Testis (tissue), 5 donors: ENCODE measurements at places on chromosomes 5 and 9.
A peak's percentile ranks its signal among the peaks of the same experiment; 100 is the strongest.

DNA sequence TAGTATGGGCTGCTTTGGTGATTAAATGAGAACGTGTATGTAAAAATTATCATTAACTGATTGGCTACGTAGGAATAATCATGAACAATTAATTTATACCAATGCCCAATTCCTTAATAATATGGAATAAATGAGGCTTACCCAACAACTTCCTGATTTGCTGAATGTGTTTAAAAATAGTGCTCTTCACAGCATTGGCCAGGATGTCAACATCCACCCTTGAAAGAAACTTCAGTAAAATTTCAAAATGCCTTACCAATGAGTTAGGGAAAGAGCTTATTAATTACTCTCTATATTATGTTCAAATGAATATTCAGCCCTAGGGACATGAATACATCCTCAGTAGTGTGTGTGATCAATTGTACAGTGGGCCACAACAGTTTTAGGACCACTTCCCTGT, 401.4 kb downstream of the PSAT1 start:
- no peak for DNase-seq

DNA sequence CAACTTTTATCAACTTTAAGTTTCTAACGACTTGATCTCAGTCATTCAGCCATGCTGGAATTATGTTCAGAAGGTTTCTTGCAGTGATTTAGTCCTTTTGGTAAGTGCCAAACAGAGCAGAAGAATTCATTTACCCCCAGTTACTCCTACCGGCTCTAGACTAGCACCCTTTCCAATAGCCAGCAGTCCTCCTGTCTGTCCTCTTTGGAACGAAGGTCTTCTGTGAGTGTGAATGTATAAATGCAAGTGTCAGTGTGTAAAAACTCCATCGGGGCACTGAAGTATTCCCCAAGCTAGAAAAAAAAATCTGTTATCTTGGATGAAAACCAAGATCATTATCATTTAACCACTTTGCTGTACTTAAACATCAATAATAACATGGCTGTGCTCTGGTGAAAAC, 64.4 kb downstream of the GLIS3 start:
- no peak for DNase-seq

DNA sequence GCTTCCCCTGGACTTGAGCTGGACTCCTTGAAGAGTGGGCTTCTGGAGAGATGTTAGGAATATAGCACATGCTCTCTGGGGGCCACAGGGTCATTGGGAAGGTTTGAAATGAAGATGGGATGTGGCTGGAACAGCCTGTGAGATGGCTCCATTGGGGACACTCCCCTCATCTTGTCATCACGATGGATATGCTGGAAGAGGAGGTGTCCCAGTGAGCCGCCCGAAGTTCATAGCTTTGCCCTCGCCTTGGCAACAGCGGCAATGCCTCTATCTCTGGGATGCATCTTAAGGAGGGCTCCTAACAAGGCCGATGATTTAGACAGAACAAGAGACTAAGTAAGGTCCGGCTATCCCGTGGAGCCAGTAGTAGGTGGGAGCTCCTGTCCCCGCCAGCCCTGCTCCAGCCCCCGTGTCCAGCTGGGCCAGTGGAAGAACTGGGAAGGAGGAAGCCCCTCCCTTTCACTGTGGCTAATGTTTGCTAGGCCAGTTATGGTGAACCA, 23.9 kb downstream of the AMBP start:
- DNase-seq = no peak

- DNase-seq = no peak
Measured at GRCh38 chr5:54693936-54694657, 176.5 kb downstream of the SNX18 start.

- peak; percentile 96 for DNase-seq
Measured at GRCh38 chr5:179023528-179024189, at the start of gene ZNF879. Gene ZNF879, plus strand, starts transcription at chr5:179023804. Its CDS starts 1,201 bp downstream, at chr5:179025005.
